ENCODE measurements at places on chromosomes 2 and 18.

DNA sequence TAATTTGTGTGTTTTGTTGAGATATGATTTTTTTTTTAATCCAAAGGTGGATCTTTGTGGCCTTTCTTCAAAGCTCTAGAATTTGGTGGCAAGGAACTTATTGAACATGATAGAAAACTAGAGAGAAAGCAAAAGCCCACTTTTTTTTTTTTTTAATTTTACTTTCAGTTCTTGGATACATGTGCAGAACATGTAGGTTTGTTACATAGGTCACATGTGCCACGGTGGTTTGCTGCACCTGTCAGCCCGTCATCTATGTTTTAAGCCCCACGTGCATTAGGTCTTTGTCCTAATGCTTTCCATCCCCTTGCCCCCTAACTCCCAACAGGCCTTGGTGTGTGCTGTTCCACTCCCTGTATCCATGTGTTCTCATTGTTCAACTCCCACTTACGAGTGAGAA, 135.9 kb downstream of the RHBDD1 start:
- DNase-seq = no peak

DNA sequence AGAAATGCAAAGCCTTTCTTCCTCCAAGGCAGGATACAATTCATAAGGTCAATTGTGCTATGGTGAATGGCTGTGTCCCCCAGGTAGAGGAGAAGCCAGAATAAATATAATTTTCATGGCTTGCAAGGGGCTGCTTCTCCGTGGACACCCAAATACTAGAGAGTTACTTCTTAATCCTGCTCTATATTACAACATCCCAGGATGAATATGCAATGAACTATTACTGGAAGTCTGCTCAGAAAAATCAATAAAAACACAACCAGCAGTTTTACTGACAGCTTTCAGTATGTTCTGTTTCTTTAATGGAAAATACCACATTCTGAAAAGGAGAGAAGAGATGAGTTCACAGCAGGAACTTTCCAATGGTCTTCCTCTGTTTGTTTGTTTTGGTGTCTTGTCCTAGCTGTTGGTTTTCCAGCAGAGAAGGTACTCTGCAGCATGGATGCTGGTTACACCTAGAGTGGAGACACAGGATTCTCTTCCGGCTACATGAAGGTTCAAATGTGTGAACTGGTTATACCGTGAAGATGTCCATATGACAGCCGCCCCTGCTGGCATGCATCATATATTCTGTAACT, 213.0 kb downstream of the PID1 start:
- DNase-seq = no peak

DNA sequence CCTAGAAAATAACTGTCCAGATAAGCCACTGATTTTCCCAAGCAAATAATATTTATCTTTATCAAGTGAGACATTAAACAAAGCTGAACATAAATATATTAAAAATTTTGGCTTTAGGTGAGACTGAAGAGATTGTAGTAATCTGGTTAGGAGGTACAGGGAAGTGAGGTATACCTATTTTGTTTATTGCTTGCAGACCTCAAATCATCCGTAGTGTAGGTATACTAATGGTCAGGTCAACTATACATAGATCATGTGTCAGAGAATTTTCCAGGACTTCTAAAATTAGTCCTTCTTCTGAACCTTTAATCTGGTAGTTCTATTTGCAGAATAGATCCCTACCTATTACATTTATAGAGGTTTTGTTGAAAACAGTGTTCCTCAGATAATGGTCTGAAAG, 41.5 kb downstream of the SP140 start:
- DNase-seq = no peak

DNA sequence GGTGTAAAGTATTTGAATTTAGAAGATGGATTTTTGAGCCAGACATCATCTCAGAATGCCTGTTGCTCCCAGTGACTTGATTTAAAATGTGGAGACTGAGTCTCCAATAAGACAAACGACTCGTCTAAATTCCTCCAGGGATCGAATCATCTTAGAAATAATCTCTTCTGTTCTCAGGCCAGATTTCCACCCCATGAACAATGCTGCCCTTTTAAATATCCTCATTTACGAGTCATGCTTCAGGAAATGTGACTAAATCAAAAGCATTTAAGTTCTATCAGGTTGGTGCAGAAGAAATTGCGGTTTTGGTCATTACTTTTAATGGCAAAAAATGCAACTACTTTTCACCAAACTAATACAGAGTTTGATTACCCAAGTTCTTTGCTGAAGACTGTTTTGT, 684.6 kb upstream of the SOX11 start:
- DNase-seq = no peak

GRCh38 chr2:68799140-68800026, 64.8 kb downstream of the ARHGAP25 start:
- DNase-seq = no peak

DNA sequence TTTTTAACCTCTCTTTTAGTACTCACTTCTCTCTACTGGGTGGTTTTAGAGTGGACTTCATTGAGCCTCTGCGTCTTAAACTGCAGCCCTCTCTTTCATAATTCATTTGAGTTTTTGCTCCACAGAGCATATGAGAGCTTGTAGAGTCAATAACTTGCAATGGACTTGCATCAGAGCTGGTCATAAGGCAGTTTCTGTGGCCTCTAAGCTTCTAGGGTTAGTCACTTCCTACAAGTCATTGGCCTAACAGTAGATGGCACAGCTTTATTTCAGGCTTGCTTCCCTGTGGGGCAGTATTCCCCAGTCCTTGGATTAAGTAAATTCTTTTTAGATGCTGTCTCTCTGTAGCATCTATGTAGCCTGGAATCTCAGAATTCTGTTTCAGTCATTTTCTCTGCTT, 1435.7 kb downstream of the LRP1B start:
- peak; percentile 11 for DNase-seq

- no peak for DNase-seq
These were observed 9.4 kb downstream of the C2orf42 start for GRCh38 chr2:70181363-70181956.

GRCh38 chr2:147420947-147421675, 423.7 kb upstream of the ACVR2A start:
- DNase-seq = no peak

GRCh38 chr2:67686254-67686653, 289.1 kb downstream of the ETAA1 start:
- no peak for DNase-seq

GRCh38 chr18:58865701-58866065, 1.0 kb downstream of the ZNF532 start:
- DNase-seq = no peak

DNA sequence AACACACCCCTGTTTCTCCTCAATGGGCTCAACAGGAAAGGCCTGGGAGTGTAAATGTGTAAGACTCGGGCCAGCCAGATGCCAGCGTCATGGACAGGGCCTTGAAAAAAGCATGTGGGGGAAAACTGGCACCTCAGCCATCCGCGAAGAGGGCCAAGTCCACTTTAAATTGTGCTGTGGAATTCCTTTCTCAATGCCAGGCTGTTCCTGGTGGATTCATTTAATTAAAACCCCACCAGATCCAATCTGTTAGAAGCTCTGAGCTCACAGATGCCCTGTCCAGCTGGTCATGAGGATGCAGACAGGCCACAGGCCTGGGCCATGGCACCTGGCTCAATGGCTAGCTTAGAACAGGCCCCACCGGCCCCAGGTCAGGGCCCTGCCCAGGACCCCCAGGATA, 24.8 kb downstream of the KCNK3 start:
- no peak for DNase-seq

GRCh38 chr18:74914648-74915047, 294.3 kb downstream of the PTGR3 start:
- no peak for DNase-seq

DNA sequence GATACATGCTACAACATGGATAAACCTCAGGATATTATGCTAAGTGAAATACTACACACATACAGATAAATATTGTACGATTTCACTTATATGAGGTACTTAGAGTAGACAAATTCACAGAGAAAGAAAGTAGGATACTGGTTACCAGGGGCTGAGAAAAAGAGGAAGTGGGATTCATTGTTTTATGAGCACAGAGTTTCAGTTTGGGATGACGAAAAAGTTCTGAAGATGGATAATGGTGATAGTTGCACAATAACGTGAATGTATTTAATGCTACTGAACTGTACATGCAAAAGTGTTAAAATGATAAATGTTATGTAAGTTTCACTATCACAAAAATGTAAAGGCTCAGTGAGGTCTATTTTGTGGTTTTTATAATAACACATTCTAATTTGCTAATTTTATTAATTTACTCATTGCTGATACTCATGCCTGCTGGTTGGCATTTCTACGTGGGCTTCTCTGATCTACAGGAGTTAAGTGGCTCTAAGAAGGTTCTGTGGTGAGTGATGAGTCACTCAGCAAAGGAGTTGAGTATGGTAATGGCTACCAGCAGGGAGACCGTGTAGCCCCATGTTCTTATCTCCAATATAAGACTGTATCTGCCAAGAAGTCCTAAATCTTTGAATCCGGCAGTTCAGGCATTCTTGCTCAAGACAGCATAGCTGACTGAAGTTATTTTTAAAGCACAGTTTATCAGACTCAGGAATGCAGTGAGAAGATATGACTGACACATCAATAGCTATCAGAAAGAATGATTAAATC, 41.1 kb downstream of the UPP2 start:
- no peak for DNase-seq

- no peak for DNase-seq
These were observed 64.5 kb downstream of the LYPD1 start for GRCh38 chr2:132605236-132606180.

DNA sequence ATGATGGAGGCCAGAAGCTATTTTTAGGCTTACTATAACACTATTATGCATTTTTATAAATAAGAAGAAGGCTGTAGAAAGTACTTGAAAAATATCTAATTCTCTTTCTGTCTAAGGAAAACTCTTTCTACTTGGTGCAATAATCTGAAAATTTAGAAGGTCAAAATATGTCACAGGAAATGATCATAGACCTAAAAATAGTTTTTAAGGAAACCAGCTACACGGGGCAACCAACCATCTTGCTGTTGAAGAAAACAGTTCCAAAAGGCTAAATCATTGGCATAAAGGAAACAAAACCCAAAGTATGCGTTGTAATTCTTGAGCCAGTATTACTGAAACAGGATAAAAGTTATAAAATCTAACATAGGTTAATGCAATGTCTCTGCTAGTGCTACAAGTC, 40.2 kb downstream of the SOCS6 start:
- no peak for DNase-seq

GRCh38 chr2:215540658-215541057, 104.8 kb upstream of the FN1 start:
- DNase-seq = peak; percentile 92

- DNase-seq = no peak
These were observed 991.0 kb upstream of the CHAC2 start for GRCh38 chr2:52776571-52776970.

DNA sequence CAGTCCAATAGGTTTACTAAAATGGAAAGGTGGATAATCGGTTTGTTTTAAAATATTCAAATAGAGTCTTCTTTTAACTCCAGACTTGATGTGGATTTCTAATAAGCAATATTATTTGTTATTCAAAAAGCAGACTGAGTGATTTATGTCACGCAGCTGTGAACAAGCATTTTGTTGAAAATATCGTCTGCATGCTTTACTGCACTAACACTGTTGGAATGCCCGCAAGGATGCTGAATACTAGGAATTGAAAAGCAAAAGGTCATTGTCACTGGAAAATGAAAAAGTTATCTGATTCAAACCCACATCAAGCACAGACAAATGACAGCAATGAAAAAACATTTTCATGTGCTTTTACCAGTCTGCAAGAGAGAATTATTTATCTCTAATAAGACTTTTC, 31.1 kb downstream of the CHN1 start:
- DNase-seq = no peak

DNA sequence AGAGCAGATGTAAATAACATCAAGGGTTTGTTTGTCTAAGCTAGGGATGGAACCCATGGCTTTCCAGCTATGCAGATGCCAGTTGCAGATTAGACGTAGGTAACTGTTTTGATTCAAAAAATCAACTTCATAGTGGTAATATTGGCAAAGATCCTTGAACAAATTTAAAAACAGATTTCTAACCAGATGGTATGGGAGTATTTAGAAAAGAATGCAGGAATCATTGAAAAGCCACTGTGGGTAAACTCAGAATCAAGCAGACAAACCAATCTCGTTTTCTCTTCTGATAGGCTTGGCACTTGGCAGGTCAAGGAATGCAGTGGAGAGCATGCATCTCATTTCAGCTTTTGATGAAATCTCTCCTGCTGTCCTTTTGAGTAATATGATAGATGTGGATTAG, 377.5 kb downstream of the CLIP4 start:
- no peak for DNase-seq

GRCh38 chr2:216274194-216274840, 98.0 kb downstream of the MARCHF4 start:
- no peak for DNase-seq

DNA sequence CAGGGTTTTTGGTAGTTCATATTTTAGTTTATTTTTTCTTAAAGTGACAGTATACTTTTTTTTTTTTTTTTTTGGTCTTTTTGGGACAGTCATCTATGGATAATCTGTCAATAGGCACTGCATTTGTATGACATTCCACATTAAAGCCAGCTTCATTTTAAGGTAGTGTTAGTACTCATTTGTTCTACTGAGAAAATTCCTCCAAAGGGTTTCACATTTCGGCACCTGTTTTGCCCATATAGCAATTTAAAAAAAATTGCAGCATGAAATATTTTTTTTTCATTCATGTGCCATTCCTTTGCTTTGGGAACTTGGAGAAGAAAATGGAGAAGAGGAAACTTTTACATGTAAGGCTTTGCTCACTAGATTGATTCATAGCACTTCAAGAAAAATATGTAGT, 276.3 kb upstream of the TCF4 start:
- DNase-seq = no peak

DNA sequence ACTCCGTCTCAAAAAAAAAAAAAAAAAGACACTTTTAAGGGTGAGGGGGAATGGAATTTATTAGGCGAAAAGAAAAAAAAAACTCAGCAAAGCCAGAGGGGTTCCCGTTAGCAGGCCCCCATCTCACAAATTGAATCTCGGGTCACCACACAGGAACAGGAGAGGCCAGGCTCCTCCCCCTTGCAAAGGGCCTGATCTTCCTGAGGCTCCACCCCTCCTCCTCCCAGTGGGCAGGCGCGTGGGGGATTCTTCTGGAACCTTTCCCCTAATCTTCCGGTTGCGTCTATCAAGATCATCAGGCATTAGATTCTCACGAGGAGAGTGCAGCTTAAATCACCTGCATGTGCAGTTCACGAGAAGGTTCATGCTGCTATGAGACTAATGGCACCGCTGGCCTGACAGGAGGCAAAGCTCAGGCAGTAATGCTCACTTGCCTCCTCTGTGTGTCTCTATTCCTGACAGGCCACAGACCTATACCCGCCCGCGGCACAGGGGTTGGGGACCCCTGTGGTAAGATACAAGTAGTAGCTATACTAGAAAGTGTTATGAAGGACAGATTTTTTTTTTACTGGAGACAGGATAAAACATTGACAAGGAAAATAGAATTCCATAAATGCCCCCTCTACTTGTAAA, 45.8 kb downstream of the TAF4B start:
- no peak for DNase-seq

GRCh38 chr2:147845411-147845971, 662 bp downstream of the ACVR2A start:
- DNase-seq = no peak

- DNase-seq = no peak
These were observed 24.5 kb downstream of the DYNC2LI1 start for GRCh38 chr2:43798300-43798699.

GRCh38 chr2:26950246-26950645, 20.2 kb upstream of the MAPRE3 start:
- DNase-seq = no peak
